ENCODE measurements at places on chromosomes 2 and 18.

DNA sequence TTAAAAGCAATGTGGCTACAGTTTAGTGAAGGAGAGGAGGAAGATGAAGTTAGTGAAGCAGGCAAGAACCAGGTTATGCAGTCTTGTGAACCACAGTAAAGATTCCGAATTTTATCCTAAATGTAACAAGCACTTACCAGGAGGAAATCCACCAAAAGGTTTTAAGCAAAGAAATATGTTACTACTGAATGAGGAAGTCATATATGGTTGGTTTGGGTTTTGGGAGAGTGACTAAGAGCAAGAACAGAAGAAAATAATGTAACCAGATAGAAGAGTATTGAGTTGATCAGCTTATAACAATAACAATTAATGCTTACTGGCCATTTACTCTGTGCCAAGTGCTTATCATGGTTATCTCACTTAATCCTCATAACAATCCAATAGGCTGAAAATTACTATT is 1.9 kb downstream of the USP37 start:
- no peak for DNase-seq

- DNase-seq, result no peak
Observed at GRCh38 chr2:20626698-20627513, 24.0 kb downstream of the HS1BP3 start.

- DNase-seq, result no peak
Observed at GRCh38 chr2:14907014-14907612, 274.6 kb downstream of the LRATD1 start.

- no peak for DNase-seq
Observed at GRCh38 chr18:52340406-52341102, 557 bp downstream of the DCC start.

- no peak for DNase-seq
Observed at GRCh38 chr2:57877811-57878170, 168.8 kb upstream of the VRK2 start.

- DNase-seq, result no peak
Observed at GRCh38 chr2:85134255-85134895, 1.2 kb downstream of the TCF7L1 start.

GRCh38 chr2:8851811-8852560 is 14.6 kb upstream of the KIDINS220 start:
- DNase-seq, result no peak

DNA sequence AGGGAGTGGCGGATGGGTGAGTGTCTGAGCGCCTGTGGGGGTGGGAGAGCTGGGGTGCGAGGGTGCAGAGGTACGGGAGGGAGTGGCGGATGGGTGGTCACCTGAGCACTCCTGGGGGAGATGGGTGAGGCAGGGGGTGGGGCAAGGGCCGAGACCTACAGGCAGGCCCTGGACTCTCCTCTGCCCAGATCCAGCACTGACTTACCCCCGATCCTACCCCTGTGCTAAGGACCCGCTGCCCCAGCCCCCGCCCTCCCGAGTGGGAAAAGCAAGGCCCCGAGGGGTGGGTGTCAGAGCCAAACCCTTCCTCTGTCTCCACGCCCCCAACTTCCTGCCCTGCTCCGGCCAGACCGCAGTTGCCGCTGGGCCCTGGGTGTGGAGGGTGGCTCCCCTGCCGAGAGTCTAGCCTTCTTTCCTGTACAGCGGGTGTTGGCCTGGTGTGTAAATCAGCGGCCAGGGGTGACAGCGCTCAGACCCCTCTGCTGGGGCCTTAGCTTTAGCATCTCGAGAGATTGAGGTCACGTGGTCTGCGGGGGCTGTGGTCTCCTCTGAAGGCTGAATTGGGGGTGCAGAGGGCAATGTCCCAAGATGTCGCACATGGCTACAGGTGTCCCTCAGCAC is 12.5 kb downstream of the BOK start:
- no peak for DNase-seq

DNA sequence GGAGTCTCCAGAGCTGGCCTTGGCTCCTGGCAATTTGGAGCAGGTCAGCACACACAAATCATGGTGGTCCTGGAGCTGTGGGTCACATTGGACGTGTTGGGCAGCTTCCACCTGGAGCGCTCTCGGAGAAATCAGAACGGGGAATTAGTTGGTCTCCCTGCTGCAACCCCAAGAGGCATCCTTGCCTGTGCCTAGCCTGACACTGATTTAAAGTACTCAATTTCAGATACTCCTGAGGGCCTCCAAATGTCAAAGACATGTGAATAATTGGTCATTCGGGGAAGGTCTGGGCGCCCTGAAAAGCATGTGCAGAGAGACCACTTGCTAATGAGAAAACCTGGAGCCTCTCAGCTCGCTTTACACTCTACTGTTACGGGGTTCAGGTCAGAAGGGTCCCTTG is 145.5 kb upstream of the AGAP1 start:
- DNase-seq, result no peak

DNA sequence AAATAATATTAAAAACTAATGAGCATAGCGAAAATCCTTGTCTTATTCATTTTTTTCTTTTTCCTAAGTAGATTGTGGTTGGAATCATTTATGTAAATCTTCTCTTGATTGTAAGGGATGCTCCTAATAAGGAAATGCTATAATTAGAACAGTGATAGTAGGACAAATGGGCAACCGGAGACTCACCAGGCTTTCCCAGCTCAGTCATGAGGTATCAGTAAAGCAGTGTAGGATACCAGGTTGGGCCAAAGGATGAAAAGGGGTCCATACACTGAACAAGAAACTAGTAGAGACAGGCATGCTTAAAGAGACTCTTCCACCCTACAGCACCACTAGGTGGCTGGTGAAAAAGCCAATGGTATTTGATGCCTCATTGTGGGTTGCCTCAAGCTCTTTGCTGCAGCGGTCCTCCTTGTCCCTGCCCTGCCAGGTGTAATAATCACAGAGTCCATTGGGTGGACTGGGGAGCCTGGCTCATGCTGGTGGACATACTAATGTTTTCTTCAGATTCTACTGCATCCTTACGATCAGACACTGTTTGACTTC is 71.4 kb upstream of the FAM98A start:
- DNase-seq, result no peak

DNA sequence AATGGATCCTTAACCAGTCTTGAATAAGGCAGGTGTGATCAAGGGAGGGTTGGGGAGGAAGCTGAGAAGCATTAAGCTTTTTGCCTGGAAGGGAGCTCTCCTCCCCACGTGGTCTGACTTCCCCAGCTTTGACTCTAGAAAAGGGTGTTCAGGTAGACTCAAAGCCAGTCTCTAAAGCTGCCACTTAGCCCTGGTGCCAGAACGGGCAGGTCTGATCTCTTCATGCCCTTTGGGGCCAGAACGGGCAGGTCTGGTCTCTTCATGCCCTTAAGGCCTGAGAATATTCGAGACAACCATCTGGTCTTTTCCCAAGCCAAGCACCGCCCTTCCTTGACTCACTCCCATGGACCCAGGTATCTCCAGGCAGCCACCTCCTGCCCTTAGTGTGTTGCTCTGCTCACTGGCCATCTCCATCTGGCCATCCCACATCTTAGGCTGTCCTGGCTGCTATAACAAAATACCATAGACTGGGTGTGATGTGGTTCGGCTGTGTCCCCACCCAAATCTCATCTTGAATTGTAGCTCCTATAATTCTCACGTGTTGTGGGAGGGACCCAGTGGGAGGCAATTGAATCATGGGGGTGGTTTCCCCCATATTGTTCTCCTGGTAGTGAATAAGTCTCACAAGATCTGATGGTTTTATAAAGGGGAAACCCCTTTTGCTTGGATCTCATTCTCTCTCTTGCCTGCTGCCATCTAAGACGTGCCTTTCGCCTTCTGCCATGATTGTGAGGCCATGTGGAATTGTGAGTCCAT is 59.4 kb downstream of the SNORC start:
- no peak for DNase-seq

- DNase-seq, result no peak
Observed at GRCh38 chr2:46913471-46914381, 1.9 kb downstream of the MCFD2 start.

- DNase-seq, result no peak
Observed at GRCh38 chr2:192741889-192742288, 547.2 kb upstream of the TMEFF2 start.

DNA sequence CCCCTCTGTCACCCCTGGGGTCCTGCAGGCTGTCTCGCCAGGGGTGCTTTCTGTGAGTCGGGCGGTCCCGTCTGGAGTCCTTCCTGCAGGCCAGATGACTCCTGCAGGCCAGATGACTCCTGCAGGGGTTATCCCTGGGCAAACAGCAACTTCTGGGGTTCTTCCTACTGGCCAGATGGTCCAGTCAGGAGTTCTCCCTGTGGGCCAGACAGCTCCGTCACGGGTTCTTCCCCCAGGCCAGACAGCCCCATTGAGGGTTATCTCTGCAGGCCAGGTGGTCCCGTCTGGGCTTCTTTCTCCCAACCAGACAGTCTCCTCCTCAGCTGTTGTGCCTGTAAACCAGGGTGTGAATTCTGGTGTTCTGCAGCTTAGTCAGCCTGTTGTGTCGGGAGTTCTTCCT is 27.6 kb downstream of the ADNP2 start:
- no peak for DNase-seq

GRCh38 chr2:169806586-169806985 is 7.9 kb downstream of the SSB start:
- no peak for DNase-seq

GRCh38 chr2:120764492-120764891 is 28.8 kb downstream of the GLI2 start:
- no peak for DNase-seq

DNA sequence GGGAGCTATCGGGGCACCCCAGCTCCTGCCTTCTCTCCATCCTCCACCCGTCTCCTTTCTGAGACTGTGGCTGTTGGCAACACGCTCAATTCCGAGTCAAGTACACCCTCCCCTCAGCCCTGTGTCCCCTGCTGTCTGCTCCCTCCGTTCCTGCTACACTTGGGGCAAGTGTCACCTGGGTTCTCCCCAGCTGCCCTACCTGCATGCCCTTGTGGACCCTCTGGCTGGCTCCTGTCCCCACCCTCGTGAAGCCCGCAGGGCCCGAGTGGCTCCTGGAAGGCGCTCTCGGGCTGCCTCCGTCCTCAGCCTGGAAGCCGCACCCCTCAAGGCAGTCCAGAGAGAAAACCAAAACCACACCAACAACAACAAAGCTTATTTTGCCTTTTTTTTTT is 33.9 kb downstream of the PDIA6 start:
- DNase-seq, result no peak

DNA sequence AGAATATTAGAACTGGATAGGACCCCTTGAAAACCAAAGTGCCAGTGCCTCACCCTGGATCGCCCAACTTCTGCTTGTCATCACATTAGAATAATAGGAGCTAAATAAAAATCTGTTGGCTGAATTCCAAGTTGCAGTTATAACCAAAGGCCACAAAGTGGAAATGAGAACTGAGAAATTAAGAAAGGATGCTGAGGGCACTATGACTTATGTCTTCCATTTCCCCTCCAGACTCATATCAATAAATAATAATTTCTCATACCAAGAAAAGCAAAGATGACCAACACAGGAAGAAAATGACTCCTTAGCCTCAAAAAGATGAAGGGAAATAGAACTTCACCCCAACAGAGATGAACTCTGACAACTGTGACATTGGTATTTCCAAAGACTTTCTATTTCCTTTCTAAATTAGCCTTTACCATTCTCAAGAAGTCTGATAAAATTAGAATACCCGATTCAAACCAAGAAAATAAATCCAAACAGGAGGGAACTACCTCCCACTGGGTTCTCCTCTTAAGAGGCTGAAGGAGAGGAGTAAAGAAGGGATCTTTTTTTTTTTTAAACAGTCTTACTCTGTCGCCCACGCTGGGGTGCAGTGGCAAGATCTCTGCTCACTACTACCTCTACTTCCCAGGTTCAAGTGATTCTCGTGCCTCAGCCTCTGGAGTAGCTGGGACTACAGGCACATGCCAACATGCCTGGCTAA is 46.5 kb upstream of the EPG5 start:
- DNase-seq, result no peak

- DNase-seq, result no peak
Observed at GRCh38 chr18:21439431-21439846, 161.1 kb downstream of the ESCO1 start.

GRCh38 chr2:25448808-25449207 is 107.1 kb upstream of the DNMT3A start:
- no peak for DNase-seq

DNA sequence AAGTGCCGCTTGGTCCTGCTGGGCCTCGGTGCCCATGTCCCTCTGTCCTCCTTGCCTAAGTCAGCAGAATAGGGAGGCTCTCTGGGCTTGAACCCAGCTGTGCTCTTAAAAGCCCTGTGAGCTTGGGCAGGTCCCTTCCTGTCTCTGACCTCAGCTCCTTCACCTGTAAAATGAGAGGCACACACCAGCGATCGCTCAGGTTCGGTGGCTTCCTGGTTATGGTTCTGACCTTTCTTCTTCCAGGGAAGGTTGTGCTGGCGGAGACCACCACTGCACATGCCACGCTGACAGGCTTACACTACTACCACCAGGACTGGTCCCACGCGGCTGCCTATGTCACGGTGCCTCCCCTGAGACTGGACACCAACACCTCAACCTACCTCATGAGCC is 36.1 kb upstream of the MAPRE3 start:
- DNase-seq, result no peak

GRCh38 chr2:159381574-159381973 is 95.1 kb upstream of the WDSUB1 start:
- DNase-seq, result no peak

GRCh38 chr2:134783912-134784311 is 54.5 kb upstream of the ACMSD start:
- DNase-seq, result no peak

DNA sequence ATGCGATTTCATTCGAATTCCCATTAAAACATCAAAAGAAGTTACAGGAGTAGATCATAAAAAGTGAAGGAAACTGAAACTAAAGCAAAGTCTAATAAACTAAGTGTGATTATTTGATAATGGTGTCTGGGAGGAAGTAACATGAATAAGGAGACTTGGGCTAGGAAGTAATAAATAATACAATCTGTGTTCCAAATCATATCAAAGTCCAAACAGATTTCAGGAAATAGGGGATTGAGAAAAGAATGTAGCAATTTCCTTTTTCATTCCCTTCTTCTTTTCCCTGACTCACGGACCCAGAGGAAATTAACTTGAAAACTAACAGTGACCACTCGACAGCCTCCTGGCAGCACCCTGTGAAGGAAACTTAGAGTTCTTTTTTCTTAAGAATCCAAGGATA is 758.4 kb upstream of the GCFC2 start:
- DNase-seq, result no peak

- no peak for DNase-seq
Observed at GRCh38 chr2:99562516-99562915, 72.7 kb upstream of the REV1 start.

DNA sequence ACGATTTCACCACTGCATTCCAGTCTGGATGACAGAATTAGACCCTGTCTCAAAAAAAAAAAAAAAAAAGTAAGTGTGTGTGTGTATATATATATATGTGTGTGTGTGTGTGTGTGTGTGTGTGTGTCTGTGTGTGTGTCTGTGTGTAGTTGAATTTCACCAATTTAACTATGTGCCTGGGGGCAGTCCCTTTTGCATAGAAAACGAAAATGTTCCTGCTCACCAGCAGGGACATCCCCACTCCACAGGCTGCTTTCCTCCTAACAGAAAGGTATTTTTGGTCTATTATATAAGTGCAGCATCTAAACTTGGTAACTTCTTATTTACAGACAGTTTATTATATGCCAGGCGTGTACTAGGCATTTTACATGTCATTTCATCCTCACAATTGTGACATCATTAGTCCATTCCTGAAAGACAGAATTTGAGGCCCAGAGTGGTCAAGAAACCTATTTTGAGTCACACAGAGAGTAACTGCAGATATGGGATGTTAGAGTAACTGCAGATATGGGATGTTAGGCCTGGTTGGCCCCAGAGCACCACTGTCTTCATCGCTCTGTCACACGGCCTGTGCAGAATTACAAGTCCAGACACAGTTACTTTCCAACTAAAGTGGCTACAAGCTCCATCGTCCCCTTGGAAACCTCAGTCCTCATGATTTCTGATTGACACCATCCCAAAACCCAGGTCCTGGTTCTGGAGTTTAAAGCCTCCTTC is 9.3 kb upstream of the TTL start:
- no peak for DNase-seq

GRCh38 chr2:217742841-217743240 is 260.0 kb downstream of the TNS1 start:
- DNase-seq, result no peak

All from activated CD8-positive, alpha-beta memory T cell treated with anti-CD3 and anti-CD28 coated beads for 1 hour (primary cell).